ENCODE measurements at places on chromosomes 12 and 14. TPM values are rescaled to one million over a fixed set of nuclear protein-coding genes. Genes with fewer than 3 reads are reported as not detected.

Gene IL22
- not detected for total RNA-seq

Gene POU6F1
- 19.0 TPM for total RNA-seq

GRCh38 chr12:42926232-42926631, 336.7 kb upstream of the PRICKLE1 start:
- DNase-seq: no peak

- no peak for DNase-seq
These were observed 16.5 kb downstream of the NINJ2 start for GRCh38 chr12:646442-647384.

DNA sequence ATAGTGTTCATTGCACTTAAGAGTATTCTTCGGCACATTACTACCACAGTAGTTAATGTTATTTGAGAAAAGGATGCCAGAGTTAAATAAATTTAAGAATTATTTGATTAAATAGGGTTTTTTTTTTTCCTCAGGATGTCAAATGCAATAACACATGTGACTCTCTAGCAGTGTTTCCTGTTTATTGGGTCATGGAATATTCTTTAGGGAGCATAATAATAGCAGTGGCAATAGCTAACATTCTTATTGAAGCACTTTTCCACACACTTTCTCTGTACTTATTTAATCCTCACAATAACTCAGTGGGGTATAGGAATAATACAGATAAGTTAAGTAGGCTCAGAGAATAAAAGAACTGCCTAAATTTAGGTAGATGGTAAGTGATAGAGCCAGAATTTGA, 44.3 kb downstream of the SCYL2 start:
- no peak for DNase-seq

Gene BCAT1
- total RNA-seq: 82.5 TPM
